ENCODE measurements at places on chromosomes 12 and 14.

GRCh38 chr12:14256121-14256520 is 109.4 kb upstream of the ATF7IP start:
- DNase-seq = peak; percentile 23

GRCh38 chr12:114409852-114410600 is 4.1 kb upstream of the TBX5 start:
- DNase-seq = no peak

- no peak for DNase-seq
Measured at GRCh38 chr14:105061428-105062047, 3.7 kb downstream of the GPR132 start.

DNA sequence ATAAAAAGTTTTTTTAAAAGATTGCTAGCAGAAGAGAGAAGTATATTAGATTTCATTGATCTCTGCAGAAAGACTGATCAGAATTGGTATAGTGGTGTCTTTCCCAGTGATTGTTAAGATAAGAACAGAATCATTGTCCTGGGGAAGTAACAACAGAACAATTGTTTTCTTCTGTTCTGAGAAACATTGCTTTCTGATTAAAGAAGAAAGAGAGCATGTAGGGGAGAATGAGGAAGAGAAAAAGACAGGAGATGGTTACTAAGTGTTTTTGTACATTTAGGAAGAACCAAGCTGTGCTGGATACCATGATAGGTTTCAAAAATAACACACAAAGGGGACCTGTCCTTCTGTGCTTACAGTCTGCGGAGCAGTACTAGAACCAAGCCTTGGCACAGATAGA is 5.0 kb downstream of the USP30 start:
- DNase-seq = no peak

DNA sequence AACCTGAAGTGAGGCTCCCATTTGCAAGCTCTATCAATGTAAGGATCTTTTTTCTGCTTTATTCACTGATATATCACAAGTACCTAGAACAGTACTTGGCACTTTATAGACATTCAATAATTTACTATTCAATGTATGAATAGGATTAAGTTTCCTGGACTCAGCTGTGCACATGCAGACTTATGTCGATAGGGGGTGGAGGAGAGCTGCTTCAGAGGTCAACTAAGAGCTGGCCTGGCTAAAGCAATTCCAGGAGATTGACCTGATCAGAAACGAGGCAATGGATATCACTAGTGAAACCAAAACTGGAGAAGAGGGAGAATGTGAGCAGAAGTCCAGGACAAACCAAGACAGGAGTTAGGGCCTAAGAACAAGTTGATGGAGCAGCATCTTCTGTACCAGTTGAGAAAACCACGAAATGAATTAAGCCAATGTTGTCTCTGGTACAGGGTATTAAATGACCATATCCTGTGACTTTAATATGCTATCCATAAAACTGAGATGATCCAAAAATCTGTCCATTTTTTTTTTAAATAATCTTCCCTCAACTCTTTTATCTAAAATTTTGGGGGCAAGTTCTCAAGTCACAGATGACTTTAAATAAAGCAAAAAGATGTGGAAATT is 169.2 kb downstream of the PIK3C2G start:
- DNase-seq = no peak

GRCh38 chr12:51434305-51434704 is 9.7 kb downstream of the SLC4A8 start:
- DNase-seq = no peak

DNA sequence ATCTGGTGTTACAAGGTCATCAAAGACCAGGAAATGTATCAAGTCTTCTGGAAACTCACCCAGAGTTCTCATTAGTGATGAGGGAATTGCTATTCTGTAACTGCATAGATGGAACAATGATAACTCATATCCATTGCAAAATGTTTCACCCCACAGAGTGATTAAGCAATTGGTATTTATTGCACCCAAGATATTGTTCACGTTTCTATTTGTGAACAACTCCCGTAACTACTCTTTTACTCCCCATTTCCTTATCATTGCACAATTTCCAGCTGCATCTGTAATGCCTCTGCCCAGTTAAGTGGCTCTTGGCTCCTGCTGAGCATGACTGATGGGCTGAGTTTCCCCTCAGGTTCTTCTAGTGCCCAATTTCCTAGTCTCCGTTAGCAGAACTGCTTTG is 108.7 kb upstream of the PRICKLE1 start:
- no peak for DNase-seq

DNA sequence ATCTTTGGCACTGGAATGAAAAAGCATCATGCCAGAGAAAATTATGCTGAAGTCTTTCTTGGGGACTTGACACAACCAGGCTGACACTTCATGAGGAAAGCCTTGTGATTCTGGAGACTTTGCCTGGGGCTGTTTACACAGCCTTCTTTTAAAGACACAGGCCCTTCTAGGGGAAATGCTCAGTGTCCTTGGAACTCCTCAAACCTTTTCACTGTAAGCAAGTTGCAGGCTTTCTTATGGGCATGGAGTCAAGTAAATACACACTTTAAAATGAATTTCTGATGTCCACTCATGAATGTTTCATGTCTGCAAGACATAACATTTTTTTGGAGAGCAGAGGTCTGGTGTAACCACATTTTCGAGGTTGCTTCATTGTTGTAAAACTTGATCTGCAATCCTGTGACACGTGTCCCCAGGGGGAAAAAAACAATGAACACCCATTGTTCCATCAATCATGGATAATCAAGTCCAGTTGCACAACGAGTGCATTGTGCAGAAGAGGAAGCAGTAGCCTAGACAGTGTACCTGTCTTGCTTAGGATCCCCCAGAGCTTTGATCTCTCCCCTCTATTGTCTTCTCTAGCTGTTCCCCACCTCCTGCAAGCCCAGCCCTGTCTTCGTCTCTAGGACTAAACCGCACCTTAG is 155.1 kb upstream of the PRICKLE1 start:
- DNase-seq = no peak

GRCh38 chr12:81644503-81644902 is 114.6 kb downstream of the PPFIA2 start:
- no peak for DNase-seq

DNA sequence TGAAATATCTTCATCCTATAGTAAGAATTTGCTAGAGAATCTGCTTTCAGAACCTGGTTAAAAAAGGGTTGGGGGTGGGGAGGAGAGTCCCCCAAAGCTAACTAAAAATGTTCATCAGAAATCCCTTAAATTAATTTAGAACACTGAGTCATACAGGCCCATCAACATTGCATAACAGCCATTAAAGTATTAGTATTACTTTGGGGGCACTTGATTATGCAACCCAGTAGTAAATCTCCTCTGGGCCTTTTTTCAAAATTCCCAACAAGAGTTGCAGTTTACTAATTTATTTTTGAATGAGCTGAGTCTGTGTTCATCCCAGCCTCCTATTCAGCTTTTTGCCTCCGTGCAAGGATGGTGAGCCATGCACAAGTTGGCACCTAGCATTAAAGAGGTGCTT is 8.8 kb upstream of the SLC24A4 start:
- DNase-seq = no peak

GRCh38 chr12:28578361-28578760 is 388.1 kb downstream of the CCDC91 start:
- DNase-seq = no peak

GRCh38 chr14:103624860-103625259 is 4.2 kb upstream of the KLC1 start:
- no peak for DNase-seq

GRCh38 chr12:88202500-88202899 is 60.4 kb downstream of the TMTC3 start:
- DNase-seq = no peak

DNA sequence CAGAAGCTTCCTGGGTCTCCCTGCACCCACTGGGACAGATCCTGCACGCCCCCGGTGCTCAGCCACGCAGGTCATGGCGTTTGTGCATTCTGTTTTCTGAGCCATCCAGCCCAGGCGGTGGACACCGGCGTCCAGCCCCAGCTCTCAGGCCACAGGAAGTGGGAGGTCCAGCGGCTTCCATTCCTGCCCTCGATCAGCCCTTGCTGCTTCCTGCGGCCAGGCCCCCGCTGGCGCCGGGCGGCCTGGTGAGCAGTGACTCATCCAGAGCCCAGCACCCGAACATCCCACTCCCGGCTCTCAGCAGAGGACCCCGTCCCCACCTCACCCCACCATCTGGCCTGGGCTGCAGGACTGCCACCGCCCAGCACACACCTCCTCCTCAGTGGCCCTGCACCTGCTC is 18.0 kb upstream of the NUDT14 start:
- DNase-seq = no peak

GRCh38 chr12:979349-979748 is 11.7 kb upstream of the ERC1 start:
- no peak for DNase-seq

DNA sequence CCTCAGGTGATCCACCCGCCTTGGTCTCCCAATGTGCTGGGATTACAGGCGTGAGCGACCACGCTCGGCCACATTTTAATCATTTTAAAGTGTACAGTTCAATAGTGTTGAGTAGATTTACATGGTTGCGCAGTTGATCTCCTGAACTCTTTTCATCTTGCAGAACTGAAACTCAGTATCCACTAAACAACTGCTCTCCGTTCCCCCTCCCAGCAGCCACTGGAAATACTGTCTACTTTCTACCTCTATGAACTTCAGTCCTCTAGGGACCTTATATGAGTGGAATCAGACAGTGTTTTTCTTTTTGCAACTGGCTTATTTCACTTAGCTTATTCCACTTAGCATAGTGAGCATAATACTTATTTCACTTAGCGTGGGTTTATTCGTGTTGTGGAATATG is 53.7 kb downstream of the KCTD10 start:
- no peak for DNase-seq

DNA sequence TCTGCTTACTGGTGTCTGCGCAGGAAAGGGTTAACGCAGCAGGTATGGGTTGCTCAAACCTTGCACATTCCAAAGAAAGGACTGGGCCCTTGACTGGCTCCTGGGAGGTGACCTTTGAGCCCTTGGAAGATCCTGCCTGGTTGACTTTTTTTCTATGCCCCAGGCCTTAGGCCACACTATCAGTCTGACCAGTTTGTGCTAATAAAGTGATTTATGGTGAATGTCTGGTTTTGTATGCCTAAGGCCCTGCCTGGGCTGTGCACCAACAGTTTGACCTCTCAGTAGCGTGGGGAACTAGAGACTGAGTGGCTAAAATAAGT is 61.4 kb upstream of the SCN8A start:
- no peak for DNase-seq

Measured in stimulated activated CD4-positive, alpha-beta T cell treated with anti-CD3 and anti-CD28 coated beads, Interleukin-12 subunit alpha, Interleukin-12 subunit beta, amount 100 ng/mL, for 48 hours (primary cell).